ENCODE measurements at places on chromosomes 12 and 14. TPM values are rescaled to one million over a fixed set of nuclear protein-coding genes. Genes with fewer than 3 reads are reported as not detected.

GRCh38 chr12:82973592-82973991, 286.9 kb downstream of the TMTC2 start:
- DNase-seq: no peak

POTEG gene
- total RNA-seq: not detected

- DNase-seq: no peak
Measured at GRCh38 chr12:102638777-102639176, 158.4 kb upstream of the IGF1 start.

DNA sequence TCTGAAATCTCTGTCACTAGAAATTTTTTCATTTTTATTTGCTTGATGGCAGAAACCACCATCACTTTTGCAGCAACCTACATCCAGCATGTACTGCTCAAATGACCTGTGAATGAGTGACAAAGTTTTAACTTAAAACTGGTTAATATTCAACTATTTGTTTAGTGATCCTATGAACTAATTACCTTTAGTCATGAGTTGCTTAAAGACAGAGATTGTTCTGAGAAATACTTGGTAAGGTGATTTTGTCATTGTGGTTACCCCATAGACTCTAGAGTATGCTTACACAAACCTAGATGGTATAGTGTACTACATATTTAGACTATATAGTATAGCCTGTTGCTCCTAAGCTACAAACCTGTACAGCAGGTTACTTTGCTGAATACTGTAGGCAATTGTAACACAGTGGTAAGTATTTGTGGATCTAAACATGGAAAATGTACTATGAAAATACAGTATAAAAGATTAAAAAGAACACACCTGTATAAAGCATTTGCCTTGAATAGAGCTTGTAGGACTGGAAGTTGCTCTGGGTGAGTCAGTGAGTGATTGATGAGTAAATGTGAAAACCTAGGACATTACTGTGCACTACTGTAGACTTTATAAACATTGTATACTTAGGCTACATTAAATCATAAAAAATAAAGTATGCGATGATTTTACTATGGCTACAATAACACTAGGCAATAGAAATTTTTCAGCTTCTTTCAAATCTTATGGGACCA, 256.6 kb upstream of the PPFIA2 start:
- DNase-seq: no peak

DNA sequence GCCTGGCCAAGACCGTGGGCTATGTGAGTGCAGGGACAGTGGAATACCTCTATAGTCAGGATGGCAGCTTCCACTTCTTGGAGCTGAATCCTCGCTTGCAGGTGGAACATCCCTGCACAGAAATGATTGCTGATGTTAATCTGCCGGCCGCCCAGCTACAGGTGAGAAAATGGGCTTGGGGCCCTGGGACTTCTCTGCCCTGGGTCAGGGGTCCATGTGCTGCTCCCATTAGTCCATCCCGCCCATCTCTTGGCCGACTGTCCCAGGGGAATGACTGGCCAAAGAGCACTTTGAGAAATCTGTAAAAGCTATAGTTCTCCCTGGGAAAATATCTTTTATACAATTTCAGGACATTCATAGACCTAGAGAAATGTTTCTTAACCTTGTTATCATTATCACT, 63.5 kb downstream of the ACACB start:
- no peak for DNase-seq

DNA sequence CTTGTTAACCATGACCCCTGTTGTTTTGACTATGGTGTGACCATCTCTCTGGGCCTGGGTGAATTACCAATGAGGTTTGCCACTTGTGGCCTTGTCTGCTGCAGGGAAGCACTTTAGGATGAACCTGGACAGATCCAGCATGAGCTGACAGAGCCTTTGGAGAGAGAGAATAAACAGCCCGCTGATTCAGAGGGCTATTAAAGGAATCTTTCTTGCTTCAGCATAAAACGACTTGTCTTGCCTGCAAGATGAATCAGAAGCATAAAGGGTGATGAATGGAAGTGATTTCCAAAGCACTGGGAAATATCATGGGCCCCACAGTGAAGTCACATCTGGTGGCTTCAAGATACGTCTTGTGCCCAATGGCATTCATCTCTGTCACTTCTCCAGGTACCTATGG, 69.0 kb upstream of the WSCD2 start:
- DNase-seq: no peak

GRCh38 chr14:91866511-91867295, 633 bp downstream of the TC2N start:
- no peak for DNase-seq

DNA sequence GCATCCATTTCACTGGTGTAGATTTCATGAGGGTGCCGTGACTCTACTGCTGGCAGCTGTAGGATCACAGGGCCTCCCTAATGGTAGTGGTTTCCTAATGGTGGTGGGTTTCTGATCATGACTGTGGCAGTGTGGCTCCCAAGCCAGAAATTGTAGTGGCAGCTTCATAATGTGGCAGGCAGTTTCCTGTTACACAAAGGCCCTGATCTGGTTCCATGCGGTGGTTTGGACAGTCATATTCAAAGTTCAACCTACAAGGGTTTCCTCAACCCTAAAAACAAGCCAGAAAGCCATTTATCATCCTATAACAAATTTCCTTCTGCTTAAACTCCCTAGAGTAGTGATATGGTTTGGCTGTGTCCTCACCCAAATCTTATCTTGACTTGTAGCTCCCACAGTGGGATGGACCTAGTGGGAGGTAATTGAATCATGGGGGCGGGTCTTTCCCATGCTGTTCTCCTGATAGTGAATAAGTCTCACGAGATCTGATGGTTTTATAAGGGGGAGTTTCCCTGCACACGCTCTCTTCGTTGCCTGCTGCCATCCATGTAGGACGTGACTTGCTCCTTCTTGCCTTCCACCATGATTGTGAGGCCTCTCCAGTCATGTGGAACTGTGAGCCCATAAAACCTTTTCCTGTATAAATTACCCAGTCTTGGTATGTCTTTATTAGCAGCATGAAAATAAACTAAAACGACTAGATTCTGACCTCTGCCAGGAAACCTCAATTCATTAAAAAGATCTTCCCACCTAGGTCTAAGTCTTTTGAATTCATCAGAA, 257.1 kb downstream of the EFCAB11 start:
- no peak for DNase-seq

DNA sequence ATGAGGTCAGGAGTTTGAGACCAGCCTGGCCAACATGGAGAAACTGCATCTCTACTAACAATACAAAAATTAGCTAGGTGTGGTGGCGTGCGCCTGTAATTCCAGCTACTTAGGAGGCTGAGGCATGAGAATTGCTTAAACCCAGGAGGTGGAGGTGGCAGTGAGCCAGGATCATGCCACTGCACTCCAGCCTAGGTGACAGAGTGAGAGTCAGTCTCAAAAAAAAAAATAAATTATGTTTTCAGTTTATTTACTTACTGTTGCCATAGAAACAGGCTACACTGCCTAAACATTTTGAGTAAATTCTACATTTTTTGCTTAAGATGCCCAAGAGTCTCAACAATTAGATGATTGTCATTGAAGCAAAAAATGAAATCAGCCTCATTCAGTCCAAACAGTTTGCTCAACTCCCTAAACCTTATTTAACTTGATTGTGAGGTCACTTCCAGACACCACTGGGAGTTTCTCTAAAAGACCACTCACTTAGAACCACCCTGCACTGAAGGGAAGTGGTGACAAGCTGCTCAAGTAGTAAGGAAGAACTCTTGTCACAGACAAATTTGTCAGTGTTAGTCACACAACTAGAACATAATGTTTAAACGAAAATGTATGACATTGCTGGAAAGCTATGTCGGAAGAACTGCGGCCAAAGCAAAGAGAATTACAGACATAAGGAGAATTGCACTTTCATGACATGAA, 9.8 kb upstream of the GNPNAT1 start:
- DNase-seq: peak; percentile 70

SLC6A15 gene
- 1.1 TPM for total RNA-seq

DNA sequence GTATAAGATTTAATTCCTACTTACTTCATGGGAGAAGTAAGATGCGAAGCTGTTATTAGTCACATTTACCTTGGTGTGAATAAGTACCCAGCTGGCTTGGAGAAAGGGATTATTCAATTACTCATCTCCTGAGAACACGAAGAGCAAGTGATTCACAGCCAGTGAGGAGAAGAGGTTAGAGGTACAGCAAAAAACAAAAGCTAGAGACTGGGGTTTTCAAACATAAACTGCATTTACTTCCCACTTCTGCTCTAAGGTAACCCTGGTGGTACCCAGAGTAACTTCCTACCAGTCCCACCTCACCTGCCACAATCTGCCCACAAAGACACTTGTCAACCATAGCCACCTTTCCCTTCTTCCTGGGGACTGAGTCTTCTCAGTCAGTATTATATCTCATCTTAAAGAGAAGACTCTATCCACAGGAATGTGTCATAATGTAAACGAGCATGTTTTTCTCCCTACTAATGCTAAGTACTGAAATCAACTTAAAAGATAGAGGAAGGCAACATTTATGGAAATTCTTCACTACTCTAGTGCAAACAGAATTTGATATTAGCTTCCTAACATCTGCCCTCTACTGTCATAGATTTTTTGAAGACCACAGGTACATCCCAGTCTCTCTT, 6.0 kb upstream of the IL22 start:
- DNase-seq: no peak

- peak; percentile 33 for DNase-seq
Measured at GRCh38 chr12:132285991-132286681, 43.3 kb downstream of the GALNT9 start.

- DNase-seq: no peak
Measured at GRCh38 chr12:95484524-95484923, 10.6 kb downstream of the METAP2 start.

SMIM41 gene
- total RNA-seq: not detected

DNA sequence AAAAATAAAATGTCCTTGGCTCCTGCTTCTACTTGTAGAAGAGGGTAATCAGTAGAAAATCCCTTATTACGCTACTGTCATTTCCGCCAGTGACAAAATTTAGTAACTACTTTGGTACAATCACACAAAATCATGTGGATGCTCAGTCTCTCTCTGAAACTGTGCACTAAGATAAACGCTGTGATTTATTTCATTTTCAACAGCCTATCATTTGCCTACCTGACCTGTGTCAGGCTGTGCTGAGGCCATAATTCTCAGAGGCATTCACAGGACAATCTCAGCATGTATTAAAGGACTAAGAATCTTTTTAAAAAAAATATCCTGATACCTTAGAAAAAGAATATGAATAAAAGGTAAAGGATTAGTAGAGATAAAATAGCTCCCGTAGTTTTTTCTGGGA, 226.0 kb downstream of the RASSF9 start:
- DNase-seq: no peak

GTF2A1 gene
- total RNA-seq: 25.5 TPM

DNA sequence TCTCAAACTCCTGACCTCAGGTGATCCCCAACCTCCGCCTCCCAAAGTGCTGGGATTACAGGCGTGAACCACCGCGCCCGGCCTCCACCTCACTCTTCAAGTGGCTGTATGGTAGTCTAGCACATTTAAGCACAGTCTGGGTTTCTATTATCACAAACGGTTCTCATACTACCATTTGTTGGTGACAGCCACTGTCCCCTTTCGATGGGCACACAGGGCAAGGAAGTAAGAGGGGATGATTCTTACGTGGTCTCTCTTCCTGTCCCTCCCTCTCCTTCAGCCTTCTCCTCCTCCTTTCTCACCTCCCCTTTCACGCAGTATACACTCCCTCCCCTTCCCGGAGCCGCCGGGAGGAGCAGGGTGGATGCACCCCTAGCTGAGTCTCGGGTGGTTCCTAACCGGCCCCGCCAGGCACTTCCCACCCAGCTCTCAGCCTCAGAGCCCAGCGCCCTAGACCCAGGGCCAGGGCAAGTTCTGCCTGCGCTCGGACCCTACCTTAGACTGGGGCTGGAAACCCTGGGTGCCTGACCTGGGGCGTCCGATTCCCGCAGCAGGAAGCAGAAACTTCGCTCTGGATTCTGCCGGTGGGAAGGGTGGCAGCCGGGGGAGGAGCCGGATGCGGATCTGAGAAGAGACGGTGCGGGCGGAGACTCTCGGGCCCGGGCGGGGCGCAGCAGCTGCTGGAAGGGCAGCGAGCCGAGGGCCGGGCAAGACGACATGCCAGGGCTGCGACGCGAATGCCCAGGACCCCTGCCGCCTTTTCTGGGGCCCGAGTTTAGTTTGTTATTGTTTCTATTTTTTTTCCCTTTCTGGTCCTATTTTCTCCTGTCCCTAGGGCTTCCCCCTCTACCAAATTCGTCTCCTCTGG, at the start of gene TEP1:
Gene TEP1 (minus strand): TSS at position 626 of the 868 bp plus-strand sequence. CDS start 5,062 bp downstream, outside the sequence.
- DNase-seq: peak; percentile 64

GRCh38 chr14:49770212-49770817, 2.4 kb downstream of the KLHDC2 start:
- no peak for DNase-seq

DNA sequence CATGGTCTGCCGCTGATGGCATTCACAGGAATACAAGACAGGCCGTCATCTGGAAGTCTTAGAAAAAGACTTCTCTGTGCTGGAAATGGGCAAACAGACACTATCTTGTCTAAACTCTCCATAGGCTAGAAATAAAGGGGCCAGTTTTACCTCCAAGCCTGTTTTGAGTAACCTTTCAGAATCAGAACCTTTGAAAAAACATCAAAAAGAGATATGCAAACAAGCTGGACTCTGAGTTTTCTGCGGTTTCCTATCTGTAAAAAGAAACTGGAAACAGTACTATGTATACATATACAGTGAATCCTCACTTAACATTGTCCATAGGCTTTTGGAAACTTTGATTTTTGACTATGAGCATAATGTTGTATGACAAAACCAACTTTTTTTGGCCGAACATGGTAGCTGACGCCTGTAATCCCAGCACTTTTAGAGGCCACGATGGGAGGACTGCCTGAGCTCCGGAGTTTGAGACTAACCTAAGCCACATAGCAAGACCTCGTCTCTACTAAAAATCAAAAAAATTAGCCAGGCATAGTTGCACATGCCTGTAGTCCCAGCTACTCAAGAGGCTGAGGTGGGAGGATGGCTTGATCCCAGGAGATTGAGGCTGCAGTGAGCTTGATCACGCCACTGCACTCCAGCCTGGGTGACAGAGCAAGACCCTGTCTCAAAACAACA, 92.9 kb upstream of the MAX start:
- no peak for DNase-seq

- DNase-seq: no peak
Measured at GRCh38 chr12:54538136-54538700, 11.2 kb upstream of the PDE1B start.

DEPDC4 gene
- not detected for total RNA-seq

CCDC175 gene
- total RNA-seq: not detected

Data from thoracic aorta (tissue), 2 donors.